ENCODE measurements at places on chromosomes 7 and 10.

GRCh38 chr7:20784388-20785156 is 2.1 kb downstream of the SP8 start:
- DNase-seq, result peak; percentile 89

- no peak for DNase-seq
Measured at GRCh38 chr10:14116021-14116420, 214.7 kb downstream of the FRMD4A start.

DNA sequence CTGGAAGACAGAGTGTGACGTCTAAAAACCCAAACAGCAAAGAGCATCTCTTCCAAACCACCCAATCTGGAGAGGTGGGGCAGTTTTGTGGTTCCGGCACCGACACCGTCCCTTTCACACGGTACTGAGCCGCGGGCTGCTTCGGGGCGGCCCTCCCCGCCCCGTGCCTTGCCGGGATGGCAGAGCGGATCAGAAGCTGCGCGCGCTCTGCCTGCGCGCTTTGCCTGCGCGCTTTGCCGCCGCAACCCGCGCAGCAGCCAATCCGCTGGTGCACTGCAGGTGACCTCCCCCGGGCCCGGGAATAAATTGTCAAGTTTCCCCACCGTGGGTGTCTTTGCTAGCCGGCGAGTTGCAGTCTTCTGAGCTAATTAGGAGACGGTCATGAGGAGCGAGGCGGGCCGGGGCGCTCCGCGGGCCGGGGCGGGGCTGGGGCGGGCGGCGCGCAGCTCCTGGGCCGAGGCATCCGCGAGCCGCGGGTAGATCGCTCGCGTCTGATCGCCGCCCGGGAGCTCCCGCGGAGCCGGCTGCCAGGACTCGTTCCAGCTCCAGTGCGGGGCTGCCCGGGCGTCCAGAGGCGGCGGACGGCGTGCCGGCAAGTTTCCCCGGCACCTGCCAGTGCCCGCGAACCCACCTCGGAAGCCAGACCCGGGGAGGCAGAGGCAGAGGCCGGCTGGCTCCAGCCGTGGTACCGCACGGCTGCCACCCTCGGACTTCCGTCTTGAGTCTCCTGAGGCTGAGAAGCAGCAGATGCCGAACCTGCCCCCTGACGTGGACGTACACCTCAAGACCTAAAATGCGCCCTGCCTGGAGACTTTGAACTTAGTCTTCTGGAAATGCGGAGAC is 536.0 kb upstream of the GALNT17 start:
- DNase-seq, result peak; percentile 51

DNA sequence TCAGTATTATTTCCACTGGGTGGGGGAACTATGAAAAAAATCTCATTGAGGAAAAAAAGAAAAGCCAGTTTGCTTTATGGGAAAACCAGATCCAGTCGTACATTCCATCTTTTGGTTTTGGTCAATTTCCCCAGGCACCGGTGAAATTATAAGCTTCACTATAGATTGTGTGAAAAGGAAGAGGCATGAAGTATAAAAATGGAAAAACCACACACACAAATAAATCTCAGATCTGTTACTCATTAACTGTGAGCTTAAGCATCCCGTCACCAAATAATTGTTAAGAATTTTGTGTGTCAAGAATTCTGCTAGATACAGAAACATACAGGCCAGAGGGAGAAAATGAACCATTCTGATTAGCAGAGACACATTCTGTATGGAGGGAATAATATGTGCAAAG is 405.5 kb upstream of the CELF2 start:
- no peak for DNase-seq

DNA sequence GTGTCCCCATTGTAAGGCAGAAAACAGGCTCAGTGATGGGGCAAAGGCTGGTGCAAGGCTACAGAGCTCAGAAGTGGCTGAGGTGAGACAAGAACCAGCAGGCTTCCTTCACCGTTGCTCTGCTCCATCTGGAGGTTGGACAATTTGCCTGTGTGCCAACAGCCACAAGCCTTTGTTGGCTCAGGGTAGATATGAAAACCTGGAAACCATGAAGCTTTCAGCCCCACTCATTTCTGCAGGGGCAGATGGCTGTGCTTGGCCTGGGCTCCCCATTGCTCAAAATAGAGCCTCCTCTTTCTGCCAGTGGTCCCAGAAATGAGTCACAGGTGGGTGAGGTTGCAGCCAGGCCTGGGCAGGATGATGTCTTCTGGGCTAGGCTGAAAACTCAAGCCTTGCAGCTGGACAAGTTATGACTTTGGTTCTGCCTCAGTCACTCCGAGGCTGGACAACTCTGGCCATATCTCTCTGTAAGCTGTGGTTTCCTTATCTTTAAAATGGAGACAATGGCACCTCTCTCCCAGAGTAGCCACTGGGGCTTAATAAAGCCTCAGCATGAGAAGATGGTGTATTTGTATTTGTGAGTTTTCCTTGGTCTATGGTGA is 12.2 kb upstream of the ZNF273 start:
- DNase-seq, result no peak
